Suprapubic skin (tissue), 4 donors: ENCODE measurements at places on chromosomes 6 and 20.

- no peak for DNase-seq
These were observed 10.1 kb upstream of the SEC63 start for GRCh38 chr6:107968081-107968480.

GRCh38 chr20:3553663-3554062 lies 82.8 kb downstream of the ATRN start:
- DNase-seq, result no peak

- no peak for DNase-seq
These were observed 54.4 kb downstream of the HMGN3 start for GRCh38 chr6:79180052-79180451.

DNA sequence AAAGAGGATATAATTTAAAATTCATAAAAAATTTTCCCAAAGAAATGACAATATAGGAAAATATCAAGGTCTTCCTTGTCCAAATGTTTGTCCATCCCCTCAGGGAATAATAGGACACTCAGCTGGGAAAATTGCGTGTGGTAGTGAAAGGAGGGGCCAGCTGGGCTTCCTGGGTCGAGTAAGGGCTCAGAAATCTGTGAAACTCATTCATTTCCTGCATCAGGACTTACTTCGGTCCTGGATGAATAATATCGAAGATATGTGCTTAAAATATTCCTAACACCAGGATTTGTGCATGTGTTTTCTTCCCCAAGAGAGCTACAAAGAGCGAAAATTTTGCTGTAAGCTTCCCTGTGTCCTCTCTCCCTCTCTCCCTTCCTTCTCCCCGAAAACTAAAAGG lies 118.2 kb upstream of the GJE1 start:
- DNase-seq, result no peak

GRCh38 chr20:51128198-51128597 lies 105.3 kb upstream of the KCNG1 start:
- DNase-seq, result no peak

DNA sequence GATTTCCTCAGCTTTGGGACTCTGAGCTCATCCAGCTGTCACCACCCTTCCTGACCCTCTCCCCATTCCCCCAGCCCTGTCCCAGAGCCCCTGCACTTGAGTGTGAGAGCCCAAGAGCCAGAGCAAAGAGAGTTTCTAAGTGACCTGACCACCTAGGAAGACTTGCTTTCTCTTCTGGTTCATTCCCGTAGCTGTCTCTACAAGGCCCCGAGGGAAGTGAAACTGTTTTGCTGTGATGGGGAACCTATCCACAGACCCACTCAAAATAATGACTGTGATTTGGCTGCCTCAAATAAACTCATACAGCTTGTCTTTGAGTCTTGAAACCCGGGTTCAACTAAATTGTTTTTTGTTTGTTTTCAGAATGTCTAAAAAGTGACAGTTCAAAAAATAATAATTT lies 74.6 kb upstream of the XRN2 start:
- no peak for DNase-seq

DNA sequence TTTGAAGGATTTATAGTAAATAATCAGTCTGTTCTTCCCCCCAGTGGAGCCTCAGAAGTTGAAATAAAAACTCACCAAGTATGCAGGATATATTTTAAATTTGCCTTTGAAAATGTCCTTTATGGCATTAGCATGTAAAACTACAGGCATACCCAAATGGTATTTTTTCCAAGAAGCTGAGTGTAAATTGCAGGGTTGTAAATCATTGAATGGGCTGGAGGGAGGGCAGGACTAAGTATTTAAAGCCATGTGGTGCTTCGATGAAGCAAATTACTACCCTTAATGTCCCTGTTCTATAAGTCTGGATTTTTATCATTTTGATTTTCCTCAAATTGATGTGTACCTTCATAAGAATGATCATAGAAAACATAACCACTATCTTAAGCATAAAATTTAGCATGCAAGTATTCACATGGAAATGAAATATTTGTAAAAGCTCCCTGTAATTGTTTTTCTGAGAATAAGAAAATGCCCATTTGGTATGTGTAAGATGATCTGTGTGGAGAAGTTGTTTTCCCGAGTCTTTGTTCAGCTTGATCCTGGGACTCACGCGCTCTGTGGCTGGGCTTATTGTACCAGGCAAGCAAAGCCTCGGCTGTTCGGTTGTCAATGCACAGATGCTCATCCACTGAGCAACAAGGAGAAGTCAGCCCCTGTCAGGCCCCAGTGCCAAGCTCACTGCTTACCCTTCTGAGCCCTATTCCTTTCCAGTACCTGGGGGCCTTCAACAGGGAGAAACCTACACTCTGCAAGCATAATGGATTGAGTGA lies 66.7 kb downstream of the CD164 start:
- no peak for DNase-seq

- peak; percentile 31 for DNase-seq
These were observed 228.6 kb downstream of the PREX1 start for GRCh38 chr20:48599106-48599747.

DNA sequence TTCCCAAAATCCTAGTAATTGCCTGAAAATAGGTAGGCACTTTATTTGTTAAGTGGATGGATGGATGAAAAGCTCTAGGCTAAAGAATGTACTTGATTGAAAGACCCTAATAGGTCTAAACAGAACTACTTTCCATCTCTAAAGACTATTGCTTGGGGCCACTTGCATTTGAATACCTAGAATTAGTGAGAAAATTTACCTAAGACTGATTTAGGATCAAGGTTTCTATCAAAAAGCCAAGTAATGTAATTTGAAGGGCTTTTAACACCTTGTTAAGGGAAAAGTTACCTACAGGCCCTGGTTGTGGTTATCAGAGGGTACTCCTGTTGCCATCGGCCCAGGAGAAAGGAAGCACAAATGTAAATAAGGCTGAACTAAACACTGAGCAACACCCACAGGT lies 580.7 kb downstream of the LMBRD1 start:
- DNase-seq, result no peak

DNA sequence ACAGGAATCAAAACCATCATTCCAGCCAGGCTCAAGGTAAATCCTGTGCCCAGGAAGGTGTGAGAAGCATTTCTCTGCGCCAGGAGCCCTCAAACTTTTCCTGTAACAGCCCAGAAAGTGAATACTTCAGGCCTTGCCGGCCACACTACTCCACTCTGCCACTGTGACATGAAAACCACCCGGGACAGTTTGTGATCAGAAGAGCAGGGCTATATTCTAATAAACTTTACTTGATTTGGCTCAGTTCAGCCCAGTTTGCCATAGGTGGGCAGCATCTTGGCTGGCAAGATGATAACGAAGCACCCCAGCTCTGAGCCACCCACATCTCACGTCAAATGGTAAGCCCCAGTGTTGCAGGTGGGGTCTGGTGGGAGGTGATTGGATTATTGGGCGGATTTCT lies 249.4 kb downstream of the DLL1 start:
- peak; percentile 36 for DNase-seq

GRCh38 chr6:14092316-14092715 lies 25.3 kb upstream of the CD83 start:
- no peak for DNase-seq

- peak; percentile 67 for DNase-seq
These were observed 11.9 kb upstream of the NPBWR2 start for GRCh38 chr20:64119301-64119680.

GRCh38 chr6:37134396-37135191 lies 35.4 kb upstream of the PIM1 start:
- DNase-seq, result peak; percentile 75

DNA sequence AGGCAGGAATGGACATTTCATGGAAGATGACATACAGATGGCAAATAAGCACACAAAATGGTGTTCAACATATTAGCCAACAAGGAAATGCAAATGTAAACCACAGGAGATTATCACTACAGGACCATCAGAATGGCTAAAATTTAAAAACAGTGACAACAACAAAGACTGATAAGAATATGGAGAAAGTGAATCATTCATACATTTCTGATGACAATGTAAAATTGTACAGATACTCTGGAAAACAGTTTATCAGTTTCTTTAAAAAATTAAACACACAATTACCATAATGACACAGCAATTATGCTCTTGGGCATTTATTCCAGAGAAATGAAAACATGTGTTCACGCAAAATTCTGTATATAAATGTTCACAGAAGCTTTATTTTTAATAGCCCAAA lies 105.8 kb upstream of the RUNX2 start:
- no peak for DNase-seq

GRCh38 chr6:26553264-26553634 lies 15.1 kb downstream of the HMGN4 start:
- DNase-seq, result no peak

DNA sequence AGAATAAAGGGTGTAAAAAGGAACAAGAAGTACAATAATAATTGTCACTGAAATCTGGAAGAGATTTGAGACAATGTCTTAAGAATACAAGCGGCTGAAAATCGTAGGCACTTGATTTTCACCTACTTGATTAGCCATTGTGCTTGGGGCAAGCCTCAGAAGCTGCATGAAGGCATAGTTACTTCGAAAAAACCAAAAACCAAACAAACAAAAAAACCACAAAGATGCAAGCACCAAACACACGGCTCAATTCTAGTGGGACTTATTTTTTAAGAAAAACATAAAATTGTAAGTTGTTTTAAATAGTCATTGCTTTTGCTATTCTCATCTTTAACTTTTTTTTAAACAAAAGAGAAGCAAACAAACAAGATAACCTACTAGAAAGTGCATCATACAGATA lies 235.6 kb downstream of the OGFRL1 start:
- no peak for DNase-seq

DNA sequence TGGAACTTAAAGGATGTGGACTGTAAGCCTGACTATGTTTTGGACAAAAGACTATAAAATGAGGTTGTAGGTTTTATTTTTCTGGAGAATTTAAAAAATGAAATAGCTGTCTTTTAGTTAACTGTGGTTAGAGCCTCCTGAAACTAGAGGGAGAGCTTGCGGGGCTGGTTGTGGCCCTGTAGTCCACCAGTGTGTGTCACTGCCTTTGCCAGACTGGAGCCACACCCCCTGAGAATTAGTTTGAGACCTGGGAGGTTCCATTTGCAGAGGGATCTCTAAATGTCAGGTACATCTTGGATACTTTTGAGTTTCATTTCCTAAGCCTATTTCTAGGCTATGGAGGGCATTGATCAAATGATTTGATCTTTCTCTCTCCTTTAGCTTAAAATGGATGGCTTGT lies 20.8 kb downstream of the ZC2HC1B start:
- no peak for DNase-seq

- DNase-seq, result no peak
These were observed 28.2 kb downstream of the SYTL3 start for GRCh38 chr6:158677906-158678578.

GRCh38 chr20:46022411-46023147 lies 6.4 kb upstream of the SLC12A5 start:
- no peak for DNase-seq

- DNase-seq, result no peak
These were observed 21.7 kb downstream of the TMEM74B start for GRCh38 chr20:1163105-1163504.

- no peak for DNase-seq
These were observed 151.6 kb downstream of the EPM2A start for GRCh38 chr6:145583753-145584152.

GRCh38 chr20:62800314-62801259 lies 4.0 kb upstream of the OGFR start:
- DNase-seq, result no peak

DNA sequence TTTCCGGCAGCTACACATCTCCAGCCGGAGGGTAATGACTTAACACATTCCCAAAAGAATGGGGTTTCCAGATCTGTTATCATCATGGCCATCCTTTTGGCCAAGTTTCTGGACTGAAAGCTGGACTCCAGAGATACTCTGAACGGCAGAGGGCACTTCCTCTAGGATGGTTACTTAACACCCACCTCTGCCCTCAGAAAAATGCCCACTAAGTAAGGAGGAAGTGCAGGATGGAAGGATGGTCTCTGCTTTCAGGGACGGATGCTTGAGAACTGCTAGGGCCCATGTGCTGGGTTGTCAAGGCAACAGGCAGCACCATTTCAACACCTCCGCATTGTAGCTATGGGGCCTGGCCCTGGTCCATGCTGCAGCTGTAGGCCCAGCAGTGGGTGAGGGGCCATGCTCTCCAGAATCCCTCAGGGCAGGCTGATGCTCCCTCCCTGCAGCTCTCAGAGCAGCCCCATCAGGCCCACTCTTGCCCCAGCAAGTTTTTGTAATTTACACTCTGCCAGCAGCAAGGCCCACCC lies 16.5 kb upstream of the TGM3 start:
- DNase-seq, result no peak

DNA sequence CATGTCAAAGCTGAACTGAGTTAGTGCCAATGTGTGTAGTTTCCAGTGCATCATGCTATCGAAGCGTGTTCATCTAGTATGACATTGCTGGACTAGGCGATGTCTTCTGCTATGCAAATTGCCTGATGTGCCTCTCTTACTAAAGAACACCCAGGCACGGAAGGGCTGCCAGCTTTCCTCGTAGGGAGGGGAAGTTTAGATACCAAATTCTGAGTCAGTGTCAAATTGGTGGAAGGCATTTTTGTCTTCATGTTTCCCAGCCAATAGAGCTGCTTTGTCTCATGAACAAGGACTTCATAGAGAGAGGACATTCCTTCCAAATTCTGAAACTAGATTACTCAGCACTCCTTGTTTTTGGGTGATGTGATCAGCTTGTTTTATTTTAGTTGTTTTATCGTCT lies 320.1 kb downstream of the BTBD3 start:
- DNase-seq, result no peak

GRCh38 chr6:168452685-168453377 lies 11.8 kb downstream of the SMOC2 start:
- no peak for DNase-seq

GRCh38 chr6:111683749-111684267 lies 78.1 kb upstream of the TRAF3IP2 start:
- DNase-seq, result no peak

DNA sequence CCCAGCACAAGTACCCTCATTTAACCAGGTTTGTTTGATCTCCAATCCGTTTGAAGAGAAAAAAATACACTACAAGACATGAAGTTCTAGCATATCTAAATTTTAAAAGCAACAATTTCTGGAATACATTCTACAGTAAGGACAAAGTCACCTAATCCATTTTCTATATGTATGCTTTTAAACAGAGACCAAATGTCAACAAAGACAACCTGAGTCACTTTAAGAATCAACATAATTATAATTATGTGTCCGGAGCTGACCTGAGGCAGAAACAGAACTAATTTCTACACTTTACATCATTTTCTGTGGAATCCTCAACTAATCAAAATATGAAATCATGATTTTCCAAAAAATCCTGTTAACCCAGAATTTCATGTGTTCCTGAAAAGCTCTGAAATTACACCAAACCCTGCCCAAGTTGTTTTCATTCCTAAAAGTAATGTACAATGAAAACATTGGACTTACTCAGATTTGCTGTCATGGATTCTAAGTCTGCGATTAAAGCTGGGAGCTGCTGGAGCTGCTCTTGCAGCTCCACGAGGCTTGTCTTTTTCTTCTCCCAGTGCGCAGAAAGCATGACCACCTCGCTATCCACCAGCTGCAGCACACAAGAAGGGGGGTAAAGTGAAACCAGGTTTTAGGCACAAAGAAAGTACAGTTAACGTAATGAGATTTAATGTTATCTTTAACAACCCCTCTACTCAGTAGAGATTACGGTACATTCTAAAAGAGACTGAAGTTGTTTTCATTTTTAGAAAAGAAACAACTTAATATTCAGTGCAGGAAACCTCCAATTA lies 35.8 kb downstream of the DTNBP1 start:
- no peak for DNase-seq

GRCh38 chr6:119313937-119314884 lies 35.4 kb downstream of the MAN1A1 start:
- DNase-seq, result no peak

- no peak for DNase-seq
These were observed 13.3 kb upstream of the DNAJC5 start for GRCh38 chr20:63881451-63882226.

- no peak for DNase-seq
These were observed 126.5 kb downstream of the CEBPB start for GRCh38 chr20:50317116-50317515.
